Amniotic stem cell (primary cell): ENCODE measurements at places on chromosomes 5 and 9.

GRCh38 chr9:126147936-126148870, 178.4 kb upstream of the MVB12B start:
- DNase-seq: no peak

DNA sequence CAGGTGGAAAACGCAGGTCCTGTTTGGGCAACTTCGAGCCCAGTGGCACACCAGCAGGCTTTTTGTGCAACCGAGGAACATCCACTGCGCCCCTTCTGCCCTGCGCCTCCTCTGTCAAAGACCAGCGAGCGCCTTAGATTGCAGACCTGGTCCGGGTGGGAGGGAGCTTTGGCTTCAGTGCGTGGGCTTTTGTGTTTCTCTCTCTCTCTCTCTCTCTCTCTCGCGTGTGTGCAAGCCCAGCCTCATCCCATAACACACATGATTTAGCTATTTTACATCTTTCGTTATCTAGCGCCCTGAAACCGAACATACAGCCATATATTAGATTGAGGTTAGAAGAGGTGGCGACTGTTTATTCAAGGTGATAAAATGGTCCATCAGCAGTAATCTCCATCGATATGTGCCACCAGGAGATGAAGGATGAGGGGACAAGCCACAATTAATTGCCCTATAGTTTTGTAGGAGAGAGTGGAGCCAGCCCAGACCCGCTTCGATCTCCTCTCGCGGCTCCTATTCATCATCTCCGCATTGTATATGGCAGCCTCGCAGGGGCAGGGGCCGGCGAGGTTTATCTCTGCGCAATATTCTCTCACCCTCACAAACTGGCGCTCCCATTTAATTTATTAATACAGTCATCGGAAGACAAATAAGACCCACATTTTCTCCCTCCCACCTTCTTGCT, 5.3 kb downstream of the PRDM6 start:
- no peak for DNase-seq

GRCh38 chr9:88824711-88825110, 166.6 kb upstream of the S1PR3 start:
- no peak for DNase-seq

DNA sequence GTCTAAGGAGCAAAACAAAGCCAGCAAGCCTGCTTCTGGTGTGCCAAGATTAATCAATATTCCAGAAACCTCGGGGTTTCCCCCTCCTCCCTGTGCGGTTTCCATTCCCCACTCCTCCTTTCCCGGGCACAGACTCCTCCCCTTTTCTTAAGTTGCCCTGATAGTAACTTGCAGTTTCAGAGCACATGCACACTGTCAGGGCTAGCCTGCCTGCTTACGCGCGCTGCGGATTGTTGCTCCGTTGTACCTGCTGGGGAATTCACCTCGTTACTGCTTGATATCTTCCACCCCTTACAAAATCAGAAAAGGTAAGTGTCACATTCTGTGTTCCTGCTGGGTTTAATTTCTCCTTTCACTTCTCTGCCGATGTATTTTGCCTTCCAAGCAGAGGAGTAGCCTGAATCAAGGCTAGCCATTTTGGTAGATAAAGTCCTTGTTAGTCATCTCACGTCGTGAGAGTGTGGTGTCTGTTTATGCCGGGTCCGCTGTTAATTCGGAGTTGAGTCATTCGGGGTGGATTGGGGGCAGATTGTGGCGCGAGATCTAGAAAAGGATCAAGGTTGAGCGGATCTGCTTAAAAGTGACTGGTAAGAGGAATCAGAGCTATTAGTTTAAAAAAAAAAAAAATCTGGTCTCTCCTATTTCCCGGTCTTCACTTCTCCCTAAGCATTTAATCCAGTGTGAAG, at the start of gene SLC1A3:
Gene SLC1A3 (plus strand): TSS at position 179 of the 686 bp plus-strand sequence. CDS start 1,818 bp downstream, outside the sequence.
- DNase-seq: peak; percentile 21

GRCh38 chr5:122753500-122753899, 21.4 kb upstream of the SNX2 start:
- no peak for DNase-seq

DNA sequence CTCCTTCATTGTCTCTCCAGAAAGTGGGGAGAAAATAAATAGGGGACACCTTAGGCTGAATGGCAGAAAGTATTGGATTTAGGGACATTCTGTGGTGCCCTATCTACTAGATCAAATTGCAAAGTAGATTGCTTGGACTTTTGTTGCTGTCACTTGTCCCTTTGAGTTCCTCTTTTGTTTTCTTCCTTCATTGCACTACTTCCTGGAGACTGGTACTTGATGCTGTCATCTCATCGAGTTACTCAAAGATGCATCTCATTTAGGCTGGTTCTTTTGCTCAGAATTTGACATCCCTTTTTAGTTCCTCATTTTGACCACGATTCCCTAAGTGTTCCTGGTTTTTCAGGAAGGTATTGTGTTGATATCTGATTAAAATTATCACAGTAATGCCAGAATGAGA, 137.6 kb downstream of the ADGRV1 start:
- no peak for DNase-seq

- no peak for DNase-seq
These were observed 61.8 kb downstream of the PRKACG start for GRCh38 chr9:68951879-68952659.

DNA sequence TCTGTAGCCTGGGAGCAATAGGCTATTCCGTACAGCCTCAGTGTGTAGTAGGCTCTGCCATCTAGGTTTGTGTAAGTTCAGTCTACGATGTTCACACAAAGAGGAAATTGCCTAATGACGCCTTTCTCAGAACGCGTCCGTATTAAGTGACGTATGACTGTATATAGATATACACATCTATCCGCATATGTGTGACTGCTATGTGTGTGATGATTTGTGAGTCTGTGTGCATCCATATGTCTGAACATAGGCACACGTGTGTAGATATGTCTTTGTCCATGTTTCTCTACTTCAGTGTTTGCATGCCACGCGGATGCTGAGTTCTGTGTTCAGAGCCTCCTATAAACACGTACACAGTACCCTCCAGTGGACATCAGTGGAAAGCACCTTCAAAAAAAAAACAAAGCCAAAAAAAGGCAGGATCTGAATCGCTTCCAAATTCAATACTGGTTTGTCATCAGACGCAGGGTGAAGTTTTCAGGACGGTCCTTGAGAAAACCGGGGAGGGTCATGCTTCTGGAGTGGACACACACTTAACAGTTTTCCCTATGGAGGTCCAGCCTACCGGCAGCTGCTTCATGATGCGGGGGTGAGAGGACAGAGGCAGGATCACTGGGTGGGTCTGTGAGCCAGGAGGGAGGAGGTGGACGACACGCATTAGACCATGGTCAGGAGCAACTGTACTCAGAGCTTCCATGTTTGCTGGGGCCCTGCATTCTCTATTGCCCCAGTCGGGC, 29.5 kb upstream of the ALDH1B1 start:
- DNase-seq: peak; percentile 56

DNA sequence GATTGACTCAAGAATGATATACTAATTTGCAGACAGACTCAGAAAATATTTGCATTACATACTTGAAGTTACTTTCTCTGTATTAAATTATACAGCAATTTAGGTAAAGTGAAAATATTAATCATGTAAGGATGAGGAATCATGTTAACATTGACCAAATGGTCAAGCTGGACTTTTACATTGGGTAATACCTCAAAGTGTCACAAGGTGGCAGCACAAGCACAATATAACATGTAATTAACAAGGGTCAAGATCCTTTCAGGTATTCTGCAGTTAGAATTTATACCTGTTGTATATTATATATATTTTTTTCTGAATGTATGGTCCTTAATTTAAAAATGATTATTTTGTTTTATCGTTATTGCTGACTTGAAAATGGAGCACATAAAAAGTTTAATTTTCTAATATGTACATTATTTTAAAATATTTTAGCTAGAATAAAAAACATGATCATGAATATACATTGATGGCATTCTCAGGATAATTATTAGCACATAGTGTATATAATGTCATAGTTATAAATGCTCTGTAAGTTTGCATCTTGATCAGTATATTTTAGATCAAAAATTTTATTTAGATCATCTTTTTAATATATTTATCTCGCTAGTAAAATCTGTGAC, 8.6 kb downstream of the HAPLN1 start:
- DNase-seq: no peak

- DNase-seq: peak; percentile 44
These were observed at the start of gene ENG for GRCh38 chr9:127854184-127854806. TSS of gene ENG (minus strand) at chr9:127854658. CDS start at chr9:127854355, 303 bp downstream.

- DNase-seq: no peak
These were observed 6.7 kb downstream of the EPB41L4A start for GRCh38 chr5:112412346-112412745.

DNA sequence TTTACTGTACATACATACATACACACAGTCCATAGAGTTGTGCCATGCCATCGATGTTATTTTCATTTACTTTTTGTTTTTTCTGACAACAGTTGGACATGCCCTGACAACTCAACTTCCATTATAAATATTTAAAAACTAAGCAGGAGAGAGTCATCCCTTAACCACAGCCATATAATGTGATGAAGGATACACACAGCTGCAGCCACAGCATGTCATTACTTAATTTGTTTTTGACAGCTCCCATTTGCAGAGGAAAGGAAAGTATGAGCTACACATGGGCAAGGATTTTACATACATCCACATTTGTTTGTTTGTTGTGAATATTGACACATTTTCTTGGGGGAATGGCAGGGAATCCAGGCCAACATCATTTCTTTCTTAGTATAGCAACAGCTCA, 91.5 kb upstream of the TUT7 start:
- DNase-seq: no peak

- DNase-seq: no peak
These were observed 218.5 kb downstream of the PLK2 start for GRCh38 chr5:58241389-58241788.

- no peak for DNase-seq
These were observed 36.1 kb downstream of the HMCN2 start for GRCh38 chr9:130301483-130302286.
